Endothelial cell of coronary artery (primary cell): ENCODE measurements at places on chromosomes 12 and 14. TPM values are rescaled to one million over a fixed set of nuclear protein-coding genes. Genes with fewer than 3 reads are reported as not detected.

The COCH gene
- 0.09 and 0.56 TPM in 2 replicates for total RNA-seq

The TAS2R8 gene
- total RNA-seq, result 0.09 TPM in 1 of 2 replicates, not detected in the other

The CFAP54 gene
- total RNA-seq, result 18.4 and 22.4 TPM in 2 replicates

The ALX1 gene
- 0.09 and 0.81 TPM in 2 replicates for total RNA-seq

The CLEC1B gene
- total RNA-seq, result not detected in 2 replicates

The BRI3BP gene
- 4.2 and 5.0 TPM in 2 replicates for total RNA-seq

The SLCO1B3 gene
- total RNA-seq, result not detected in 2 replicates

The TNFAIP2 gene
- total RNA-seq, result 27.3 and 37.9 TPM in 2 replicates

The CISTR gene
- not detected in 2 replicates for total RNA-seq

The AKAP6 gene
- total RNA-seq, result 0.36 and 0.56 TPM in 2 replicates

The IFNG gene
- total RNA-seq, result not detected in 2 replicates

The OR4Q2 gene
- not detected in 2 replicates for total RNA-seq

The FERMT2 gene
- 91.8 and 134 TPM in 2 replicates for total RNA-seq

The GARIN6 gene
- not detected in 2 replicates for total RNA-seq

The DLGAP5 gene
- total RNA-seq, result 17.5 and 57.8 TPM in 2 replicates

The OLR1 gene
- total RNA-seq, result not detected in 2 replicates

The SYCP3 gene
- 0.09 and 0.19 TPM in 2 replicates for total RNA-seq

The WNT1 gene
- total RNA-seq, result not detected in 2 replicates

The OR6C70 gene
- total RNA-seq, result not detected in 2 replicates

The CARMIL3 gene
- total RNA-seq, result 0.09 TPM in 1 of 2 replicates, not detected in the other

The JAG2 gene
- total RNA-seq, result 96.3 and 97.8 TPM in 2 replicates

The CPNE6 gene
- not detected in 2 replicates for total RNA-seq

The SIX4 gene
- 2.2 and 2.4 TPM in 2 replicates for total RNA-seq

The AICDA gene
- not detected in 2 replicates for total RNA-seq

The CATSPERB gene
- not detected in 2 replicates for total RNA-seq

The ADCY4 gene
- total RNA-seq, result 37.2 and 43.1 TPM in 2 replicates

The SIX6 gene
- not detected in 2 replicates for total RNA-seq
